ENCODE measurements at places on chromosomes 5 and 9.

- no peak for DNase-seq
Observed at GRCh38 chr5:96714951-96715451, 52.8 kb downstream of the CAST start.

DNA sequence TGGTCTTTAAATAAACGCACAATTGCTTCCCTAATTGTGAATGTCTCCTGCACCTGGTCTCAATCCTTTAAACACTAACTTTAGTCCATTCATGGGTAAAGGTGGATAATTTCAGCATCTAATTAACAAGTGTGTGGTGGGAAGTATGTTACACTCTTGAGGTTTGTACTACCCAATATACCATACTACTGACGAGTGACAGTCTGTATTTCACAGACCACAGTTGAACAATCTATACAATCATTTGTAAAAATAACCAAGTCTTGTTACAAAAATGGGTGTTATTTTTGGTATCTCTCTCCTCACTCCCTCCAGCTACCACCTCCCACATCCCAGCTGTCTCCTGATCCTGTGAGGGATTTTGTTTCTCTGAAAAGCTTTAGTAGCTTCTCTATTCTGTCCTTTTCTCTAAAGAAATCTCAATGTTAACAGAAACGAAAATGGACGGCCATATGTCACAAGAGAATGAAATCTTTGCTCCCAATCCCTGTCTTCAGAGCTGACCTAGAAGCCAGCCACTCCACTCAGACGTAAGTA lies 62.3 kb upstream of the ZNF366 start:
- no peak for DNase-seq

DNA sequence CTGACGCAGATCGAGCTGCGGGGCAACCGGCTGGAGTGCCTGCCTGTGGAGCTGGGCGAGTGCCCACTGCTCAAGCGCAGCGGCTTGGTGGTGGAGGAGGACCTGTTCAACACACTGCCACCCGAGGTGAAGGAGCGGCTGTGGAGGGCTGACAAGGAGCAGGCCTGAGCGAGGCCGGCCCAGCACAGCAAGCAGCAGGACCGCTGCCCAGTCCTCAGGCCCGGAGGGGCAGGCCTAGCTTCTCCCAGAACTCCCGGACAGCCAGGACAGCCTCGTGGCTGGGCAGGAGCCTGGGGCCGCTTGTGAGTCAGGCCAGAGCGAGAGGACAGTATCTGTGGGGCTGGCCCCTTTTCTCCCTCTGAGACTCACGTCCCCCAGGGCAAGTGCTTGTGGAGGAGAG lies 4.6 kb upstream of the PHYHD1 start:
- DNase-seq: no peak

DNA sequence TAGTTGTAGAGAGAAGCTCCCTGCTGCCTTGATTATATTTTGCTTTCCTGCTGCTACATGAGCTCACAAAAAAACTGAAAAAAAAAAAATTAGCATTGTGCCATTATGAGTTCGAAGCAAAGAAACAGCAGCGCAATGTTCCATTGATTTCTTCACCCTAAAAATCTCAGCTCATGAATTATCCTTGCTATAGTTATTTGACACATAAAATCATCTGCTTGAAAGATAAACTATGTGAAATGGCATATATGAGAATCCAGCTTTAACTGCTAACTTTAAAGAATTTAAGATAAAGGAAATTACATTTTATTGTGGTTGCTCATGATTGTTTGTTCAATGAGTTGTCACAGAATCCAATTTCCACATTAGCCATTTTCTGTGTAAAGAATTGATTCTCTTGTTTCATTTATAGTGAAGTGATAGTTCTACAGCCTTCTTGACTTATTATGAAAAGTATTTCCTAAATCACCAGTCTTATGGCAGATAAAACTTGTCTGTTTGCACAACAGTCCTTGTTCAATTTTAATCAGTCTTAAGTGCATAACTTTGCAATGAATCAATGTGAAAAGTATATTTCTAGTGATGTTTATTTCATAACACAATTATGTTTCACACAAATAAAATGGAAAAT lies 1275.0 kb upstream of the CDH9 start:
- no peak for DNase-seq

DNA sequence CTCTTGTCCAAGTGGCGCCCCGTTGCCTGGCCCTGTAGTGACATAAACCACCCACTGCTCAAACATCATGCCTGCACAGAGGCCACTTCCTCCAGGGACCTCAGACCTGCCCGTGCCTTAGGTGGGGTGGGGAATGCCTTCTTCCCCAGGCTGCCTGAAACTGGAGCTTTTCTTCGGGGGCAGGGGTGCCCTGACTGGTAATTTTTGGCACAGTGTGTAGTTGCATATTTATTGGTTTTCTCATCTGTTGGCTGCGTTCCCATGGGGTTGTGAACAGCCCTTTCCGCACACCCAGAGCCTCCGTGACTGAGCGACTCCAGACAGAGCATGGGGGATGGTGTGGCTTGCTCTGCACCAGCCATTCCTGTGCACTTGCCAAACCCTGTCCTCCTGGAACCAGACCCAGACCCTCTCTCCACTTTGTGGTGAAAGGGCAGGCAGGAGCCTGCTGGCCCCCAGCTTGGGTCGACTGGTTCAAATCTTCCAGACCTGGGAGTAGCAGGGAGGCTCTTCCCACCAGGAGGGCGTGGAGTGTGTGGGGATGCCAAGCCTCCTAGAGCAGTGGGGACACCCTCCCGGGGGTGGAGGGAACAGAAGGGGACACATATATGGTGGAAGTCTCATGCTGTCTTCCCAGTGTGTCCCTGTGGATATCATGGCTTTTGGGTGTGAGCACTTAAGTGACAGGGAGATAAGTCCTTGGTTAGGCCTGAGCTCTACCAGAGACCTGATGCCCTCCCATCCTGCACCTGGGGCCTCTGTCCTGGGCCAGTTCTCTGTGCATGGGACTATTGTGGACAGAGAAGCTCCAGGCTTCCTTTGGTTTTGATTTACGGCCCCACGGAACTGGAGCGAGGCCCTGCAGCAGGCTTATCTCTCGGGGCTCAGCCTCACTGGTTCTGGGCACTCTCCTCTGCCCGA lies 39.6 kb downstream of the WNK2 start:
- peak; percentile 89 for DNase-seq

DNA sequence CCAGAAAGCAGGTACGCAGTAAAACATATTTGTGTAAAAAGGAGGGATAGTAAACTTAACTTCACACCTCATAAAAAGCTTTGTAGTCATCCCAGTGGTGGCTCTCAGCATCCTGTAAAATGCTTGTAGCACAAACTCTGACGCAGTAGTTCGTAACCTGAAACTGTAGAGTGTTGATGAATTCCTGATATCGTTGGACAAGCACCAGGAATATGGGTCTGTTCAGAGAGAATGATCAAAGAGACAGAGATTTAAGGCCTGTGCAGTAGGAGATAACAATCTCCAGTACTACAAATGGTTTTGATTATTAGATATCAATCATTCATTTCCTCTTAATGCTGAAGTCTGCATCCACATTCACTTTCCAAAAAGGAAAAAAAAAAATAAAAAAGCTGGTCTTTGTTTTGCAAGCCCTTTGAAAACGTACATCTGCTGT lies 148.5 kb downstream of the KIAA0825 start:
- DNase-seq: no peak

DNA sequence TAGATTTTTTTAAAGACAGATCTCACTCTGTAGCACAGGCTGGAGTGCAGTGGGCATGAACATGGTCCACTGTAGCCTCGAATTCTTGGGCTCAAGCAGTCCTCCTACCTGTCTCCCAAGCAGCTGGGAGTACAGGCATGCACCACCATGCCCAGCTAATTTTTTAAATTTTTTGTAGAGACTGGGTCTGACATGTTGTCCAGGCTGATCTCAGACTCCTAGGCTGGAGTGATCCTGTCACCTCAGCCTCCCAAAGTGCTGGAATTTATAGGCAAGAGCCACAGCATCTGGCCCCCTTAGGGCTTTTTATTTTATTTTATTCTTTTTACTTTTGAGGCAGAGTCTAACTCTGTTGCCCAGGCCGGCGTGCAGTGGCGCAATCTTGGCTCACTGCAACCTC lies 56.4 kb downstream of the NSD1 start:
- DNase-seq: no peak

DNA sequence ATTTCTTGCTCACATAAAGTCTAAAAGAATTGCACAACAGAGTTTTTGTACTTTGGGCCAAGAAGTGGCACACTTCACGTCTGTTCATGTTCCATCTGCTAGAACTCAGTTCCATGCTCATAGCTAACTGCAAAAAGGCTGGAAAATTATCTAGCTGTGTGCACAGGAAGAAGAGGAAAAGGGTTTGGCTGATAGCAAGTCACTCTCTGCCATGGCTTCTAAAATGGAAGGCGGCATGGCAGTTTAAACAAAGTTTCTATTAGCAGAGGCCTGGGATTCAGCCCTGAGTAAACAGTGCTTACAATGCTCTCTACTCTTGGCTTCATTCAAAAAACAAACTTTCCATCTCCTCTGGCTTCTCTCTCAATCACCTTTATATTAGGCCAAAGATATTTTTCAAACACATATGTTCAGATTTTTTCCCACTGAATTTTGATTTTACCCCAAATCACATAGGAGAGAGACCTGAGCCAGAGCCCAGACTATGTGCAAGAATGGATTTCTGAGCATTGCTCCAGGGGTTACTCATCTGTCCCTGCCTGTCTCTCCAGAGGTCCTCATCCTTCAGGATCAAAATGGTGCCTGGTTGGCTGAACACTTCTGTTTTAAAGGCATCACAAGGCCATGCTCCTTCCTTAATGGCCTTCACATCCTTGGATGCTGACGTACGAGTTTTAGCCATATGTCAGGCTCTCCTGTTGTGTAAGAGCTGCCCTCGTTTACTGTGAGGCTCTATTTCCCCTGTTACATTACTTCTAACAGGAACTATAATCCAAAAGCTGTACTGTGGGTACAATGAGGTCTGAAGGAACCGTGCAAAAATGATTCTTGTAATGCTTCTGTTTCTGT lies 226.6 kb downstream of the SAXO1 start:
- no peak for DNase-seq

GRCh38 chr5:91312698-91313097 lies 70.4 kb downstream of the ARRDC3 start:
- DNase-seq: no peak

DNA sequence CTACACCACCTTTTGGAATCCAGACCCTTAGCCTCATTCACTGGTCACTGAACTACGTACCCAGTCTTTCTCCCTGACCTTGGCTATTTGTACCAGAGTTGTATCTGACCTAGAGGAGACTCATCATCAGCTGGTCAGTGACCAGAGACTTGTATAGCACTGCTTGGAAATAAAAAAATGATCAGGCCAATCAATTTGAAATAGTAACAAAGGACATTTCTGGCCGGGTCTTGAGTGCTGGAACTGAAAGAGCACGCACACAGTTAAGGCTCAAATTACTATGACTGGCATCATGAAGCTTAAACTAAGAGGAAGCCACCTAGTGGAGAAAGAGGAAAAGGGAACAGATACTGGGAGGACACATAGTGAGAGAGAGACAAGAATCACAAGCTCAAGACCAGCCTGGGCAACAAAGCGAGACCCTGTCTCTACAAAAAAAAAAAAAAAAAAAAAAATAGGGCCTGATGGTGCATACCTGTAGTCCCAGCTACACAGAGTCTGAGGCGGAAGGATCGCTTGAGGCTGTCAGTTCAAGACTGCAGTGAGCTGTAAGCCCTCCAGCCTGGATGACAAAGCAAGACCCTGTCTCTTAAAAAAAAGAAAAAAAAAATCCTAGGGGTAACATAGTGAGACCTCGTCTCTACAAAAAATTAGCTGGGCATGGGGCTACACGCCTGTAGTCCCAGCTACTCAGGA lies 12.8 kb upstream of the SRP19 start:
- DNase-seq: no peak

DNA sequence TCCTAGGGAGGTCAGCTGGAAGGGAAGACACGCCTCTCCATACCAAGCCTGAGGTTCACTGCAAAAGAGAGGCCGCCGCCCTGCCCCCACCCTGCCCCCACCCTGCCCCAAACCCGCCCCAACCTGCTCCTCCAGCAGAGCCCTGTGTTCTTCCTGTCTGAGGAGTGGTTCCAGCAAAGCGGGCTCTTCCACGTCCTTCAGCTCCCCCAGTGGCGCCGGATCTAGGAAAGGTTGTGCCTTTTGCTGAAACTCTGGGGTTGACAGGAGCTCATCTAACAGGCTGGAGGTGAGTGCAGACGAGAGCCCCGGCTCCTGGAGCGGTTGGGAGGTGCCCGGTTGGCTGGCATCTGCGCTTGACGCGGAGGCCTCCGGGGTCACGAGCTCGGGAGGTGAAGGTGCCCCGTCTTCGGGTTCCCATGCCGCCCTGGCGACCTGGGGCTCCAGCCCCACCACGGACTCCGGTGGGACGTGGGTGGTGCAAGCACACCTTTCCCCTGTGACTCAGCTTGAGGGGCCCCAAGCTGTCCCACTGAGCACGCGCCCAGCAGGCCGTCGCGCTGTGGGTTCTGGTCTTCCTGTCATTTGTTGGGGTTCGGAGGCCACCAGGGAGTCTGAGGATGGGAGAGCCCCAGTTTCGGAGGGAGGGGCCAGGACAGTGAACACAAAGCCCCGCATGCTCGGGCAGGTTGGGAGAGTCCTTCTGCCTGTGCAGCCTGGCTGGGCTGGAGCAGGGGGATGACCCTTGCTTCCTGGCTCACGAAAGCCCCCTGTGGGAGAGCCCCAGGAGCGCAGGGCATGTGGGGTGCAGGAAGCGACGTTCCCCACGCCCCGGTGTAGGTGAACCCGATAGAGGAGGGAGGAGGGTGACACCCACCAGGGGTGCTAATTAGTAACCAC lies 1467.1 kb downstream of the FOXD4L5 start:
- DNase-seq: peak; percentile 20

GRCh38 chr5:71810023-71810422 lies 90.9 kb downstream of the CARTPT start:
- no peak for DNase-seq

- no peak for DNase-seq
Observed at GRCh38 chr5:127010362-127010761, 20.0 kb downstream of the MARCHF3 start.

- no peak for DNase-seq
Observed at GRCh38 chr9:127945942-127946341, 8.3 kb upstream of the DPM2 start.

GRCh38 chr5:155106221-155106620 lies 92.7 kb downstream of the KIF4B start:
- no peak for DNase-seq

DNA sequence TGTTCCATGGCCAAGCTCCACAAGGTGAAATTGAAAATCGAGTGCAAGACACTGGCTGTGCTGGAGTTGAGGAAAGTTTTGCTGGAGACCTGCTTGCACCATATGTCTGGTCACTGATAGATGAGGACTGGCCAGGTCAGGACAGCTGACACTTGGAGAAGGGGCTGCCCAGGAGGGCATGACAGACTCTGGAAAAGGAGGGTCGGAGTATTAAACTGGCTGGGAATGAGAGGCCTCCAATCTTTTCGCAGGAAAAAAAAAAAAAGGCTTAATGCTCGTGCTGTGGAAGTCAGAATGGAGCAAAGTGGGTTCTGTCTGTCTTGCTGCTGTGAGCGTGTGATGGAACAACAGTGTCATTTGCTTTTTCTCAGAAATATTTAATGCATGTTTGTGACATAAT lies 5.5 kb downstream of the TENT4A start:
- no peak for DNase-seq

- no peak for DNase-seq
Observed at GRCh38 chr5:140611020-140611521, 21.9 kb downstream of the CD14 start.

GRCh38 chr5:14463629-14464028 lies 118.0 kb upstream of the OTULINL start:
- DNase-seq: no peak

- no peak for DNase-seq
Observed at GRCh38 chr9:30524311-30524710, 1860.1 kb upstream of the ACO1 start.

All from 8988T (cell line).